ENCODE measurements at places on chromosomes 16 and 17.

- no peak for DNase-seq
Observed at GRCh38 chr17:48643697-48644012, 17.5 kb upstream of the HOXB9 start.

DNA sequence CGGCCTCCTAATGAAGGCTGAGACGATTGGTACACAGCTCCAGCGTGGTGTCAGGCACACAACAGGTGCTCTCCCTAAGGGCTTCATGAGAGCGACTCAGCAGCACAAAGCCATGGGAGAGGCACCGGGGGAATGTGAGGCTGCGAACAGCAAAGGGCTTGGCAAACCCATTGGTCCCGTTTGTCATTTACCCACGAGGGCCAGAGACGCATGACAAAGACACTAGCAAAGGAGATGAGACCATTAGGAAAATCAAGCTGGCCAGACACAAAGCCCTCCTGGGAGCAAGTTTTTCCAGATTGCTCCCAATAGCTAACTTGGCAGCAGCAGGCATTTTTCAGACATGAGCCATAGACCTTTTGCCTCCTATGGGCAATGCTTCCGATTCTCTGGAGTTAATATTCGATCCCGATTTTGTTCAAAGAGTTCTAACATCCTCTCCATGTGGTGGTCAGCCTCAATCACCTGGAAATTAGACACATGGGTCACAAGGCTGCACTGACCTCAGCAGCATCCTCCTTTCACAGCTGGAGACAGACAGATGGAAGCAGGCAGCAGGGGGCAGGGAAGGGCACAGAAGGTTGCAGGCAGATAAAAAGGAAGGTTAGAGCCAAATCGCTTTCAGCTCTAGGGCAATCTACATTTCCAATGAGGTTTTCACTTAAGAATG lies 38.2 kb downstream of the TK2 start:
- DNase-seq, result no peak

- no peak for DNase-seq
Observed at GRCh38 chr17:17830740-17831207, 6.0 kb downstream of the SREBF1 start.

DNA sequence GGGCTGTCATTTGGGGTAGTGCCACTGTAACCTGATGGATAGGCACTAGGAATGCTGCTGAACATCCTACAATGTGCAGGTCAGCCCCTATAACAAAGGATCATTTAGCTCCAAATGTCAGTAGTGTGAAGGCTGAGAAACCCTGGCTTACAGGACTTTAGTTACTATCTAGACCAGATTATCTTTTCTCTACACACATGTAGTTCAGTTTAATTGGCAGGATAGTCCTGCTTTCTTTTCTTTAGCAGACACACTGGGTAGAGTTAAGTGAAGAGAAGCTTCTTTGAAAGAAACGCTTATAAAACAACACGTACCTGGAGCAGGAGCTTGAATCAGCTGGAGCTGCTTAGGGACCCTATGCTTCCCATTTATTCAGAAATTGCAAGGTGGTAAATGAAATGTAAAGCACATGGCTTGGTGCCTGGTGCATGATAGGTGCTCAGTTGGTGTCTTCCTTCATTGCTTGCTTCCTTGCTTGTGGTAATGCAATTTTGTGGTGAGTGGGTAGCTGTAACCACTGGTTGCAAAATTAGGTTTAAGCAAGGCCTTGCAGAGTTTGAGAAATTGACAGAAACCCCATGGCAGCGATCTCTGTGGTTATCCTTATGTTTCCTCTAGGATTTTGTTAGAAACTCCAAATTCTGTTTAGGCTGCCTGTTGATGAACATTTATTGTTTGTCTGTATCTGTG lies 9.4 kb downstream of the METTL9 start:
- DNase-seq, result no peak

GRCh38 chr16:67847064-67847861 lies at the start of gene CENPT:
CENPT (minus strand) TSS chr16:67847693; CDS start chr16:67833859, 13,834 bp downstream.
- DNase-seq, result peak; percentile 48

DNA sequence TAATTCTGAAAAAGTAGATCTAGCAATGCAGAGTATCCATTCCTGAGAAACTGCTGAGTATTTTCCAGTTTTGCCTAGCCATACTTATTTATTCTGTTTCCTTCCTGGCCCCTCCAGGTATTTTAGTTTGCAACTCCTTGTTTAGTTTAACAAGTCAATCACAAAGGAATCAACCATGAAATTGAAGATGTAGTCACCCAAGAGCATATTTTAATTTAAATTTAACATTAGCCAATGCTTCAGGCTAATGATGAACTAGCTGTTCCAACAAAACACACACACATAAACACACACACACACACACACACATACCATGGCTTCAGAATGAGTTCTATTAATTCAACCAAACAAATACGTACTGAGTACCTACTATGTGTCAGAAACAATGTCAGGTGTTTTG lies 332.8 kb upstream of the ERCC4 start:
- DNase-seq, result no peak

DNA sequence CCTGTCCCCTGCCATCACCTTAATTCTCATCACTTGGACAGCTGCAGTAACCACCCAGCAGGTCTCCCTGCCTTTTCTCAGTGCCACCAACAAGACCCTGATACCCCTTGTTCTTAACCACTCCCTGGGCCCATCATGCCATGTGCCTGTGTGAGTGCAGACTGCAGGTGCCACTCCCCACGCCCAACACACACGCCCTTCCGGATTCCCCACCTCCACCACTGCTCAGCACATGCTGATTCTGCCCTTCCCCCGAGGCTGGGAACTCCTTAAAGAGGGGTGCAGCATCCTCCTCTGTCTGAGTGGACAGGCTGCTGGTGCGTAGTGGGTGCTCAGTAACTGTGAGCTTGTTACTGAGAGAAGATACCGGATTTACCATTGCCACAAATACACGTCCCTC lies 52.4 kb downstream of the PLD6 start:
- no peak for DNase-seq

DNA sequence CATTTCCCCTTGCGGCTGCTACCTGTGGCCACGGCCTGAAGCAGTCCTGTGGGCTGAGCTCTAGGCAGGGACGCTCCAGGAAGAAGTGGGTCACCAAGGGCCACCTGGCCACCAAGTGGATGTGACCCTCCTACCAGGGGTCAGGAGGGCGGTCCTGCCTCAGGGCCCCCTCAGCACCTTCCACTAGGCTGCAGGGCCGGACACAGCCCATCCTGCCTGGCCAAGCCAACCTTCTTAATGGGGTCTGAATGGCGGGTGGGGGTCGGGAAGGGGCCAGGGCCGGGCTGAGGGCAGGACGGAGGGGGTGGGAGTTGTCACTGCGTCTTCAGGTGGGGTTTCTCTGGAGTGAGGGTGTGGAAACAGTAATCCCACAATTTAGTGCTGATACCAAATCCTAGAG lies 13.2 kb upstream of the MLKL start:
- DNase-seq, result no peak

- no peak for DNase-seq
Observed at GRCh38 chr17:9802294-9802693, 10.9 kb upstream of the DHRS7C start.

GRCh38 chr16:80656711-80657150 lies 115.9 kb downstream of the DYNLRB2 start:
- no peak for DNase-seq

- no peak for DNase-seq
Observed at GRCh38 chr17:36578671-36579070, 13.0 kb upstream of the DHRS11 start.

- DNase-seq, result no peak
Observed at GRCh38 chr16:2902337-2903130, 9.2 kb upstream of the FLYWCH1 start.

DNA sequence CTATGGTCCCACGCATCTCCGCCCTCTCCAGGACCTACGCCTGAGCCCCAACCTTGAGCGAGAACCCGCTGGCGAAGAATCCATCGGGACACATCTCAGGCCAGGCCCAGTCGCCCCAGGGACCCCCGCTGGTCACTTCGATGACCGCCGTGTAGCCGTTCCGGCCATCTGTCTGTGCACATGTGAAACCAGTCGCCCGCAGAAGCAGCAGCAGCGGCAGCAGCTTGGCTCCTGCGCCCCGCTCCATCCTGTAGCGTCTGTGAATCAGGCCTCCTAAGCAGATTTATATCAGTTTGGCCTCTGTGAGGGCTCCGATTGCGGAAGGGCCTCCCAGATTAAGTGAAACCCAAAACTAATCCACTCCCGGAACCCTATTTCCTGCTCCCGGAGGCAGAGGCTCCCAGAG lies at the start of gene VMO1:
Gene VMO1, minus strand, starts transcription at position 259 of the 406 bp plus-strand sequence. Its CDS starts 12 bp downstream, at position 247.
- DNase-seq, result no peak

DNA sequence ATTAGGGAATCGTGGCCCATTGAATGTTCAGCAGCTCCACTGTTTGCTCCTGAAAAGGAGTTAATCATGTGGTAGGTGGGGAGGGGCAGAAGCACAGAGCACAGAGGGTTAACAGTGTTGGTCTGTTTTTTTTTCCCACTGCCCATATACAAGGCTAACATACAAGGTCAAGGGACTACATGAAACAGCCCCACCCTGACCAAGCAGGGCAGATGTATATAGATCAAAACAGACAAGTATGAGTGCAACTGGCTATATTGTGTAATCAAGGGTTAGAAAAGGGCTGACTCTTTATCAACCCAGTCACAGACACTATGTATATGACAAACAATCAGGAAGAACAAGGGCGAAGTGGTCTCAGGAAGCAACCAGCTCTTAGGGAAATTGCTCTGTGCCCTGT lies 186.6 kb upstream of the CDH11 start:
- DNase-seq, result no peak

All from CMK (cell line).